ENCODE measurements at places on chromosomes 6 and 20.

GRCh38 chr20:46573788-46574584 is 23.5 kb upstream of the OCSTAMP start:
- no peak for DNase-seq

DNA sequence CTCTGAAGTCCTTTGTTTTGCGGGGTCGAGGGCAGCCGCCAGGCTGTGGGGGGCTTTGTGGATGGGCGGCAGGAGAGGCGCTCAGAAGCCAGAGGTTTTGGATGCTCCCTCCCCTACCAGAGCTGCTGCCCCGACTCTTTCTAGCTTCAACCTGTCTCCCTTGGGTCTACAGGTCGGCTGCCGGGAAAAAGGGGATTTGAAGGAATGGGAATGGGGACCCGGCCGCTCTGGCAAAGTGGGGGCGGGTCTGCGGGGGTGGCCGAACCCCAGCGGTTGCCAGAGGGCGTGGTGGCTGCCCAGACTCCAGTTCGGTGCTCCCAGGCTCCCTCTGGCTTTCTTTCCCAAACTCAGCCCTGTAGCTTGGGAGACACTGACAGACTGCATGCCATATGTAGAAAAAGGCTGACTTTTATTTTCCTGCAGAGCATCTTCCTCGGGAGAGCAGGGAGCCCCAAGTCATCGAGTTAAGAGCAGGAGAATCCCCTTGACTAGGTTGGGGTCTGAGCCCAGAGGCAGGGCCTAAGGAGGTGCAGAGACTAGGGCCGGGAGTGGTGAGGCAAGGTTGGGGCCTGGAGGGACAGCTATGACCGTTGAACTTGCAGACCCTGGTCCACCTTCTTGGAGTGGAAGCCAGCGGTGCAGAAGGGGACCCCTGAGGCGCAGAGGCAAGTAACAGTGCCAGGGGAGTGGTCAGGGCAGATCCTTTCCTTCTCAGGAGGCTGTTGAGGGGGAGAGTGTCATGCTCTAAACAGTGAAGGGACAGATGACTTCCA is 1.4 kb upstream of the PPP1R18 start:
- DNase-seq = no peak

GRCh38 chr6:80728101-80728750 is 621.8 kb downstream of the BCKDHB start:
- no peak for DNase-seq

- no peak for DNase-seq
Measured at GRCh38 chr6:121951918-121952379, 447.5 kb upstream of the HSF2 start.

DNA sequence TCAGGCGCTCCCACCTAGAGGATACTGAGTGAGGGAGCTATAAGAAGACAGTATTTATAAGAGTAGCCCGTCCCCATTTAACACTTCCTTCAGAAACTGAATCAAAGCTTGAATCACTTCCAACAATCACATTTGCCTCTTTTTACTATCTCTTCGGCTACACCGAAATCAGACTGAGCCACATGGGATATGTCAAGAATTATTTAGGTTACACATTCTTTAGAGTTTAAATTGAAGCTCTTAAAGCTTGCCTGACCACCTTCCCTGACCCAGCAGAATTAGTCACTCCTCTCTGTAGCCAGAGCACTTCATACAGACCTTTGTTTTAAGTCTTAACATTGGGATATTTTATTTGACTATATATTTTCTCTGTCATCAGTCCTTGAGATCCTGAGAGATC is 163.7 kb downstream of the MAFB start:
- no peak for DNase-seq

GRCh38 chr6:106084989-106085691 is 996 bp upstream of the PRDM1 start:
- no peak for DNase-seq

DNA sequence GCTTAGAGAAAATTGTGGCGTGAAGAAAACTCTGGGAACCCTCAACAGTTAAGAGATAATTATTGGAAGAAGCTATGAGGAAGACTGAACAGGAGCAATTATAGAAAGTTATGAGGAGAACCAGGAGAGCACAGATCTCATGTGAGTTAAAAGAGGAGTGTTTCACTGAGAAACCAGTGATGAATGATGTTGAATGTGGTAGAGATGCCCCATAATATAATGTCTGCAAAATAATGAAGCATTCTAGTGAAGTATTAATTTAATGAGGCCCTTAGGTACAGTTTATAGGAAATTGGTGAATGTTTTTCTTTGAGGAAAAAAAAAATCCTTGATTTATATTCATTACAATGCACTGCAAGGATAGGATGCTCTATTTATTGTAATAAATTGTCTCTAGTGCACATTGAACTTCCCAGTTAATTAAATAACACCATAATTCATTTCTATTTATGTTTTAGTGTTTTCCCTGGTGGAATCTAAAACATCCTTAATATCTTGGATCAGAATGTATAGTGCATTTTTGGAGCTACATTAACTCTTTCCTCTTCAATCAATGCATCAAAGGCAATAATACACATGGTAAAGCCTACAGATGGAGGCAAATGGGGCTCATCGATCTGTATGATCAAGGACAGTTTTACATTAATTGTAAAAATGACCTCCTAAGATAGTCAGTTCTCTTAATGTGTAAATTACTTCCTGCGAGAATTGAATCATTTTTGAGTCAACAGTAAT is 91.4 kb upstream of the EYS start:
- DNase-seq = no peak

- DNase-seq = no peak
Measured at GRCh38 chr6:39188571-39188970, 40.7 kb downstream of the KCNK5 start.

DNA sequence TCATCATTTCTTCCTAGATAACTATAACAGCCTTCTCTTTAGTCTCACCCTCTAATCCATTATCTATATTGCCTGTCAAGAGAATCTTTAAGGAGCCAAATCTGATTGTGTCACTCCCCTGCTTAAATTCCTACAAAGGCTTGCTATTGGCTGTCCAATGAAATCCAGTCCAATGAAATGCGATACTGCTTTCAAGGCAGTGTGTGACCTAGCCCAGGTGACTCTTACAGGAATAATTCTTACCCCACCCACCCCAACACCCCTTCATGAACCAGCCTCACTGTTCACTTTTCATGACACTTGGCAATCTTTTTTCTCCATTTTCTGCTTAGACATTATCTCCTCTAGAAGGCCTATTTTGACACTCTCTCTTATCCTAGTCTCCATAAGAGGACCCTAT is 163.3 kb upstream of the MARCKS start:
- DNase-seq = no peak

DNA sequence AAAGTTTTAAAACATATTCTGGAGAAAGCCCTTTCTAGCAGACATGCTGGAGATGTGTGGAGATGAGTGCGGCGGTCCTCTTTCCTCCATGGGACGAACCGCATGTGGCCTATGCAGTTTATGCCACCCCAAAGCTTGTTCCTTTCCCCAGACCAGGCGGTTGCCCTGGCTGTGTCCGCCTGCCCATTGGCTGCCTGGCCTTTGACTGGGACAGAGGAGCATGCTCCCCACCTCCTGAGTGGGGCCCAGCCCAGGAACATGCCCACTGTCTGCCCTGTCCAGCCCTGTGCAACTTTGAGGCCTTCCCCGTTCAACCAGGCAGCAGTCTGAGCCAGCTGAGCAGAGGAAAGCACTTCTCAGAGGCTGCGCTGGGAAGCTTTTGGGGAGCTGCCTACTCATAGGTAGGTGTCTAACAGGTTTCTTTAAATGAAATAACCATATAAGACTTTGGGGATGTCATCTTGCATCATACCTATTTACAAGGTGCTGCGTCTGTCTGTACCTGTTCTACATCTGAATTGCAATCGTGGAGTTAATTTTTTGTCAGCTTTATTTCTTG is 20.6 kb downstream of the FOXC1 start:
- no peak for DNase-seq

All from iPS DF 19.7 (cell line).